ENCODE measurements at places on chromosomes 6 and 20.

DNA sequence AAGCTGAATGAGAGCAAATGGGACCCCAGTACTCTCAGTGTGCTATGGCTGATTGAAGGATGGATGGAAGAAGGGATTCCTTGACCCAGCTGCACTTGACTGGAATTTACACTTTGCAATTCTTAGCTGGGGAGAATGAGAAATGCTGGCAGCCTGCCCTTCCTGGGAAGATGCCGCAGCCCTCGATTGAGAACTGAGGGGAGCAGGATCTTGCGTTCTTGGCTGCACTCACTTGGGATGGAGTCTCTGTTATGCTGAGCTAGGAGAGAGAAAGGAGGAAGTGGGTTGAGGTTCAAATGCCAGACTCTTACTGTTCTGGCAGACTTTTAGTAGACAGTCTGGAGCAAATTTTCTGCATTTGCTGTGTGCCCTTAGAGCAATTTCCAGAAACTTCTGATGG is 221.2 kb downstream of the FNDC1 start:
- no peak for DNase-seq

- no peak for DNase-seq
Measured at GRCh38 chr20:2911200-2911599, 37.9 kb downstream of the PTPRA start.

GRCh38 chr6:91926361-91926760 is 1339.5 kb upstream of the MAP3K7 start:
- no peak for DNase-seq

DNA sequence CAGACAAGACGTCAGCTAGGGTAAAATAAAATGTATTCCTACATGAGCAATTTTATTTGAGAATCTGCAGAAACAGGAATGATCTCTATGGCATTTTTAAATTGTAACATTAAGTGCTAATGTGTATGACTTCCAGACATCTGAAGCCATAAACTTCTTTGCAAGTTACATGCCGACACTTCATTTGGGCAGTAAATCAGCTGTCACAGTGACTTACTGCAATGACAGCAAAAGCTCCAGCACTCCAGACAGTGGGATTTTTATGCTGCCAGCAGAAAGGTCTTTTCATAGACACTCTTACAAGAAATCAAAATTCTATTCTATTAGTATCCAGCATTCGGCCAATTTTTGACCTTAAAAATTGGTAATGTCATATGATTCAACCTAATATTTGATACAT is 156.3 kb upstream of the SNX9 start:
- no peak for DNase-seq

DNA sequence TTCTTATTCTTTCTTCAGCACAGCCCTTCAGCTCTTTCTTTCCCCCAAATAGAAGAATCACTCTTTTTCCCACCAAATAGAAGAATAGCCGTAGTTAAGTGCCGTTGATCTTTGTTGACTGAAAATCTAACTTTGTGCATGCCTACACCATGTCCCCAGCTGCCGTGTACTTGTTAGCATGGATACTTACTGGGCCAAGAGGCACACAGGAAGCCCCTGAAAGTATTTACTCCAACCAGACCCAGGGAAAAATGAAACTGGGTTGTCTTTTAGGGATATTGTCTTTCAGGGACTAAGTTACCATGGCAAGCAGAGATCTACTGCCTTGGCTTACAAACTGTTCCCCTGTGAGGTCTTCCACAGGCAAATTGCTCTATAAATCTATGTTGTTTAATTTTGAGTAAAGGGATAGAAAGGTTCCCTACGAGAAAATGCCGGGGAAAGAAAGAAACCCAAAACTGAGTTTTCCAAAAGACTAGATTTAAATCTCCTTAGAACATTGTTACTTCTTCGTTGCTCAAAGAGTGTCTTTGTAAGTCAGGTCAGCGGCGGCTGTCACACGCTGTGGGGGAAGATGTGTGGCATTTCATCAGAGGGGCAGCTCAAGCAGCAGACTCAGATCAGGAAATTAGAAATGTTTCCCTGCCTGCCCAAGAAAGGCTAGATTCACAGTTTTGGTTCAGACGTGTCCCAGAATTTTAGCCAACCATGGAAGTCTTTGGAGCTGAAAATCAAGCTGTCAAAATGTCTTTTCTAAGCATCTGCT is 188.2 kb upstream of the PRND start:
- DNase-seq, result no peak

GRCh38 chr6:166936079-166936787 is 20.1 kb downstream of the RNASET2 start:
- DNase-seq, result no peak

GRCh38 chr20:2279253-2279779 is 16.5 kb upstream of the TGM3 start:
- DNase-seq, result no peak

GRCh38 chr6:41093729-41094128 is 21.0 kb downstream of the NFYA start:
- no peak for DNase-seq

DNA sequence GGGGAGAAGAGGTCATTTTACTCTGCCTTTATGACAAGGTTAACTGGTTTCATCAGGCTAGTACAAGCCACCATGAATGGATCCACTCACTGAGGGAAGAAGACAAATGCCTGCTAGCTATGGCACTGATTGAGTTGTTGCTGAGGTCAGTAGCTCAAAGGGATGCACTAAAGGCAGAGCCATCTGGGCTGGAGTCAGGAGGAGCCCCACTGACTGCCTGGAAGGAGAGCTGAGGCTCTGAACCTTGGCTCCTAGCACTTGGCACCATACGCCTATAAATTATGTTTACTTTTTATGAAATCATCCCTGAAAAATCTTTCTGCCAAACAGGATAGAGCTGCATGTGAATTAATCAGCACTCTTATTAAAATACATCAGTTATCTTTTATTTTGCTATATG is 104.6 kb downstream of the DTD1 start:
- no peak for DNase-seq

DNA sequence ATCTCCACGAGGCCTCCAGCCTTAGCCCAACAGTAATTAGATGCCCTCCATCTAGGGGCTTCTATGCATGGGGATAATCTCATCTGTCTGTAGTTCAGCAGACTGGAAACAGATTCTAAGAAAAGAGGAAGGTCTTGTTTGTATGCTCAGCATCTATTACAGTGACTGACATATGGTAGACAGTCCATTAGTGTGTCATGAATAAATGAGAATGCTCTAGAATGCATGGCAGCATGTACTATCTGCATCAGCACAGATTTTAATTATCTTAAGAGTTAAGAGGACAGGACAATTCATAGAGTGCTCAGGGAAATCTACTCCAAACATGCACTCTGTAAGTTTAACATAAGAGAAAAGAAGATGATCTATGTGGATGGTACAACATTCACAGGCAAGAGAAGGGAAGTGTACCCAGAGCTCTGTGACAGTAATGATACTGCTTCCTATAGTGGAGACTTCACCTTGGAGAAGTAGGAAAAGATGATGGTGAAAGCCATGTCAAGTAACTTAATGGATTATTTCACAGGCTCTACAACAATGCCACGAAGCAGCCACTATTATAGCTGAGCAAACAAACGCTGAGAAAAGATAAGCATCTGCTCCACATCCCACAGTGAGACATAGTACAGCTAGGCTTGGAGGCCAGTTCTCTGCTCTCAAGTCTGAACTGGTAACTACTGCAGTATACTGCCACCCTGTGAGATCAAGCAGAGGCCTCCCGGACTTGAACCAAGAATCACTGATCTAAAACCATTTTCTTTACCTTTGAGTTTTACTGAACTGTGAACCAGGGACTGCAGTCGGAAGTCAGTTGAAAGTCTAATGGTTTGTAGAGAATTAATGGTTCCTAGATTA is 309.2 kb upstream of the SPTLC3 start:
- no peak for DNase-seq

GRCh38 chr20:32681175-32682084 is 7.7 kb upstream of the C20orf203 start:
- DNase-seq, result no peak

GRCh38 chr20:916825-917224 is 691 bp upstream of the ANGPT4 start:
- DNase-seq, result no peak

GRCh38 chr6:133817460-133818047 is 71.4 kb upstream of the TCF21 start:
- peak; percentile 6 for DNase-seq

- DNase-seq, result no peak
Measured at GRCh38 chr6:55974688-55975087, 99.3 kb upstream of the BMP5 start.

DNA sequence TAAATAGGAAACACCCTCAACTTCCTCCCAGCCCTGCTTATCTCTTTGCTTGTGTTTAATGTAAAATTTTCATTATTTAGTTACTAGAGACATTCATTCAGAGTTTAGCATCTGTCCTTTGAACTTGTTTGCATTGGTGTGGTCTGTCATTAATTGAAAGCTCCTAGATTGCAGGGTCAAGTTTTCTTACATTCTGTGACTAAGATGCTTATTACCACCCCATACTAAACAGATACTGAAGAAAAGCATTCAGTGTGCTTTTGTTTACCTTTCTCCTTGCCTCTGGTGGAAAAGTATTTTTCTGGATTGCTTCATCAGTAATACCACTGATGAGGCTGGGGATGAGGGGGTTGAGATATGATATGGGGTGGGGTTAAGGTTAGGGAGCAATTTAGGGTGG is 199.0 kb downstream of the SAMD5 start:
- no peak for DNase-seq

- no peak for DNase-seq
Measured at GRCh38 chr6:39909701-39910100, 24.6 kb downstream of the MOCS1 start.

DNA sequence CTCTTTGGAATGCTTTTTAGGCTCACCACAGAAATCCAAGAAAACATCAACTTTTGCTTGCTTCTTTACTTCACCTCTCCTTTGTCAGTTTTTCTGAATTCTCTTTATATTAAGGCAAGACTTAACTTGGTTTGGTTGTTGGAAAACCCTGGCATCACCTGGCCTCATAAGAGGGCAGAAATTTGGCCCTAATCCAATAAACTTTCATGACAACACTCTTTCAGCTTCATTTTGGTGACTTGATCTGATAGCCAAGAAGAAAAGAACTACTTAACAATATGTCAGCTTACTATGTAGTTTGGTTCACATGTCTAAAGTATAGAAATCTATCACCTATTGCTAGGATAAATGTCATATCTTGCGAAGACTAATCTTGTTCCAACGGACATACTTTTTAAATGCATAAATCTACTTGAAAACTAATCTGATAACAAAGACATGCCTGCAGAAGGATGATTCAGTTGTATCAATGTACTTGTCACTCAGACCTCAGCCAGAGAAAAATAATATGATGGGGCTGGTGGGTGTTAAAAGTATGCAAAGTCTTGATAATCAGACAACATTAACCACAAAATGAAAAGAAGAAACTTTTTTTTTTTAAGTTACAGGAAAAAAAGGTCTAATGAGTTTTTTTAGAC is 19.3 kb upstream of the HBS1L start:
- DNase-seq, result no peak

DNA sequence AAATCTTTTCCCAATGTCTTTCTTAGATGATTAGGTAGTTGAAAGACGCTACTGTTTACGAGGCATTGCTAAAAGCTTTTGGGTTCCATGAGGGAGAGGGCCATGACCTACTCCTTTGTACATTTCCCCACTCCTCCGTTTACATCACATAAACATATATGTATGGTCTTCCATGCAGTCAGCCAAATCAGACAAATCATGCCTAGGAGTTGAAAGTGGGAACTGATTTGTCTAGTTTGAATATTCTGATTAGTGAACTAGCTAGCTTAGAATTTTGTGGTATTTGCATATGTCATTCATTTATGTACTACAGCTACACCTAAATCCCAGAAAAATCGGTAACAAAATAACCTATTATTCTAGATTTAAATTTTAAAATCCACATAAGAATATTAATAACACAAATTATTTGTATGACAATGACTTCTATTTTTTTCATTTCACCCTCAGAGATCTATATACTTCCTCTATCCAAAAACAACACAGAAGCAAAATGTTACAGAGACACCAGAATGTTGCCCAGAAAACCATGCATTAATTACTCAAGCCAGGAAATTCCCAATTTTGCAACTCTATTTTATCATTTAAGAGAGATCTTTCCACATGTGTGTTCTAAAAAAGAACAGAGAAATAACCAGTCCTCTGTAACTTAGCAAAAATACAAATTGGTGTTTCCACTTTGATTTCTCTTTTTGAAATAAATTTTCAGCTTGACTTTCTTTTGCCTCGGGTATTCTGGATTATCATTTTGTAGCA is 231.9 kb downstream of the LAMA2 start:
- DNase-seq, result no peak

DNA sequence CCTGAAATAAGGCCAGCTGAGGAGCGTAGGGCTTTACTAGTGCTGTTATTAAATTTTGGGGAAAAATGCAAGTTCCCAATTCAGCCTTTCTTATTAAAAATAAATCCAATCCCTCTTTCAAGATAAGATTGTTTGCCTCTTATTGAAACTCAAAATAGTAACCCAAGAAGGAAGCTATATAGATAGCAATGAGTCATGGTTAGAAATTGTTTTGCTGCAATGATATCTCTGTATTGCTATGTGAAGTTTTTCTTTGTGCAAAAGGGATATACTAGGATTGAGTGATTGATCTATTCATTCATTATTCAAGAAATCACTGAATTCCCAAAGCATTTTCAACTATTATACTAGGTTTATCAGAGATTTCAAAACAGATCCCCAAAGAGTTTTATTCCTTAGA is 93.0 kb upstream of the HDAC2 start:
- DNase-seq, result no peak

GRCh38 chr20:58634521-58635278 is 16.4 kb upstream of the STX16 start:
- peak; percentile 20 for DNase-seq

GRCh38 chr6:134422426-134423231 is 104.7 kb upstream of the SGK1 start:
- no peak for DNase-seq

- DNase-seq, result no peak
Measured at GRCh38 chr20:8361006-8361652, 229.1 kb downstream of the PLCB1 start.

- DNase-seq, result no peak
Measured at GRCh38 chr20:59805786-59806577, 127.5 kb downstream of the SYCP2 start.

DNA sequence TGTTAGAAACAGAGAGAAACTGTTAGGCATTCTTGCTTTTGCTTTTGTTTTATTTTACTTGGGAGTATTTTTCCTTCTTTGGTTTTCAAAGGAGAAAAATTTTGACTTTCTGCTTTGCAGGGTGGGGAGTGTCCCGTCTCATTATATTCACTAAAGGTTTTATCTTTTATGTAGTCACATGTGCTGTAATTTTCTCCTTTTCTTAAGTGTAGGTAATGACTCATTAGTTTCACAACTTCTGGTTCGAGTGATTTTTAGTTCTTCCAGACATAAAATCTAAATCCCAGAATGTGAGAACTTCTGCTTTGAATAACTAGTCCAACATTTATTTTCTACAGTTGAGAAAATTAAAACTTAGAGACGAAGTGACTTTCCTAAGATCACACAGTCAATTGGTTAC is 37.7 kb downstream of the ADGRF1 start:
- DNase-seq, result no peak

DNA sequence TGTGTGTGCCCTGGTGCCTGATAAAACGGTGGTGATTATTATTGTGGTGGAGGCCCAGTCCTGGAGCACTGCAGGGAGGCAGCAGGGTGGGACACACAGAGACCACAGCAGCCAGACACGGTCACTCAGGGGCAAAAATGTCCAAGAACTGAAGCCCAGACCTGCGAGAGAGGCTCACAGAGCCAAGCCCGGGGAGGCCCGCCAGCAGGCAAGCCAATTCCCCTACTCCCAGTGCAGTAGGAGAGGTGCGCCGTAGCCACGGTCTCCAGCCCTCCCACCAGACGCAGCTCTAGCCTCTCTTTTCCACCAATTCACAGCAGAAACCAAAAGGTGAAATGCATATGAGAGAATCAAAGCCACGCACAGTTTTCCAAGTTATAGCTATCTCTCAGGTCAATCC is 179.4 kb upstream of the TAB2 start:
- DNase-seq, result no peak

- DNase-seq, result no peak
Measured at GRCh38 chr6:158050955-158051354, 69.3 kb downstream of the SYNJ2 start.

Data from CD4-positive, alpha-beta T cell (primary cell).